Mucosa of descending colon (tissue), 3 donors: ENCODE measurements at places on chromosomes 7 and 10.

GRCh38 chr10:62805231-62806099, 945 bp downstream of the ADO start:
- DNase-seq, result peak; percentile 47

DNA sequence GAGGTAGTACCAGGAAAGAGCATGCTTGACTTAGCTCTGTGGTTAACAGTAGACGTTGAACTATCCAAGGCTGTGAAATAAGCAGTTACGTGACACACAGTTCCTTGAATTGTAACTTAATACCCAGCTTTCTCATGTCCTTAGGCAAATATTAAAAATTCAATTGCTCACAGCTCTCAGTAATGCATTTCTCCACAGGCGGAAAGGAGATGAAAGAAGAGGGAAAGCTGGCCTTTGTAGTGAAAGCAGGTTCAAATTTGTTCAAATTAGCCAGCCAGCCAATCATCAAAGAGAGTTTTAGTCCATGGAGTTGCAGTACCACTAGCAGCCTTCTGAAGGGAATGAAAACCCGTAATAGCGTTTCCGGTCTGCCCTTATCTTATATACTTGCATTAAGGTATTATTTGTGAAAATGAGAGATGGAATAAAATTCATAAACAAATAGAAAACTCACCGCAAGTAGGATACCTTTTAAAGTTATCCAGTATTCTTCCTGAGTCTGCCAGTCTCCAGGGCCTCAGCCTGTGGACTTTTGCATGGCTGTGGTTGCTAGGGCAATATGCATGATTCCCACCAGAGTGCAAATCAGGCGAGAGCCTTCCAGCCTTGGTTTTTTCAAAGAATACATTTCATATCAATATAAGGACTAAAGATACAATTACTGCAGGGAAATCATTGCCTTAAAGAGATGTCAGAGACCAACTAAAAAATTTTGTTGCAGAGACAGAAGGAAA, 795.5 kb downstream of the TNS3 start:
- DNase-seq, result no peak

GRCh38 chr10:30877111-30877510, 154.6 kb downstream of the ZNF438 start:
- DNase-seq, result no peak

DNA sequence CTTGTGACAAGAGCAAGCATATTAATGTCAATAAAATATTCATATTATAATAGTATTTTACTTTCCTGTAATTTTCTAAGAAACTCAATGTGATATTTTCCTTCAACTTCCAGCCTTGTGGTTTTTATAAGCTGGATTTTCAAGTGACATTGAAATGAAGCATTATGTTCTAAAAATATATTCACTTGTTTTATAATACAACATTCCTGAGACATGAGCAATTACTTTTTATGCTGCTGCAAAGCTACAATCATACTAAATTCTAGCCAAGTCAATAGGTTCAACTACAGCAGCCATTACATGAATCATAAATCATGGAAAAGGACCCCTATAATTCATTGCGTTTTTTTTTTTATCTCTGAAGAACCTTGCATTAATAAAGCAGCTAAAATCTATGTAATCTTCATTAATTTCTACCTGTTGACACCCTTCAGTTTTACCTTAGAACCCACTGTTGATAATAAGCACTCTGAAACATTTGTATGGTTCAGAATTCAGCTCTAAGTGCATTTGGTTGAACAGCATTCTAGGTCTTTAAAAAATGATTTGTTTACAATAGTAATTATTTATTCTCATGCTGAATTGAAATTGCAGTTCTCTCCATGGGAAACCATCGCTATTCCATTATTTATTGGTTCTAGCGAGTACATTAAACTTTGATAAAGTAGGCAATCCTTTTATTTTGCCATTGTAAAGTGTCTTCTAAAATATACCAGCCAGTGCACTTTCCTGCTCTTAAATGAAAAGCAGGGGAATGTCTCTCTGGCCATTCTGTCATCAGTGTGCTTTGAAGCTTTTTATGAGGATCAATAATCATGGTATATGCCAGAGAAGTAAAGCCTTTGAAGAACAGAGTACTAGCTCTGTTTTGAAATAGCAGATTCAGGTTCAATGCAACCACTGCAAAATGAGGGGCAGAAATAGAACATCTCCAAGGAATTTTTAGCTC, 132.6 kb downstream of the GNAT3 start:
- no peak for DNase-seq

DNA sequence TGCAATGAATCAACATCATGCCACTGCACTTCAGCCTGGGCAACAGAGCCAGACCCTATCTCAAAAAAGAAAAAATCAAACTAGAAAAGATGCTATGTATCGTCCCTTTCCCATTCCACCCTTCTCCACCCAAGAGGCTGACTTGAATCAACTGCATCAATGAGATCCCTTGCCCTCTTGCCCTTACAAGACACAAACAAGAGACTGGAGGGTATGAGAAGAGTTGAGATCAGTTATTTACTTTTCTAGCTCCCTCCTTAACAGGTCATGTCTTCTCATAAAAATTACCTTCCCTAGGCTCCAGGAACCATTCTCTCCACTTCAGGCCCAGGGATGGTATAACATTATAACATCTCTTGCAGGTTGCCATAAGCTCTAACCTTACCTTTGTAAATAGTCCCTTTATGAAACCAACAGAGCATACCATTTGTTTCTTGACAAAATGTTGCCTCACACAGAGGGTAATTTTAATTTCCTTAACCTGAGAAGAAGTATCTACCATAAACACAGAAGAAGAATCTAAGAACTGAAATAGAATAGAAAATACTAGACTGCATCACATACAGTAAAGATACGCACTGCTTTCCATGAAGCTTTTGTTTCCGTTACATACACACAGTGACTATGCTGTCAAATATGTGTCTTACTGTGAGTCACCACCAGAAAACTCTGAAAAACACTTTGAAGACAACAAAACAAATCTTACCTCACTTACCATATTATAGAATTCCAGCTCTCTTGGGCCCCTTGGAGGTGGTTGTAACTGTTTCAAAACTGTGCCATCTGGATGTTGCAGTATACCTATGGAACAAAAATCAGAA, 30.5 kb downstream of the IPMK start:
- DNase-seq, result no peak

- DNase-seq, result no peak
These were observed 49.8 kb downstream of the STK31 start for GRCh38 chr7:23759671-23760391.

GRCh38 chr10:90286941-90287340, 570.9 kb downstream of the HTR7 start:
- no peak for DNase-seq

DNA sequence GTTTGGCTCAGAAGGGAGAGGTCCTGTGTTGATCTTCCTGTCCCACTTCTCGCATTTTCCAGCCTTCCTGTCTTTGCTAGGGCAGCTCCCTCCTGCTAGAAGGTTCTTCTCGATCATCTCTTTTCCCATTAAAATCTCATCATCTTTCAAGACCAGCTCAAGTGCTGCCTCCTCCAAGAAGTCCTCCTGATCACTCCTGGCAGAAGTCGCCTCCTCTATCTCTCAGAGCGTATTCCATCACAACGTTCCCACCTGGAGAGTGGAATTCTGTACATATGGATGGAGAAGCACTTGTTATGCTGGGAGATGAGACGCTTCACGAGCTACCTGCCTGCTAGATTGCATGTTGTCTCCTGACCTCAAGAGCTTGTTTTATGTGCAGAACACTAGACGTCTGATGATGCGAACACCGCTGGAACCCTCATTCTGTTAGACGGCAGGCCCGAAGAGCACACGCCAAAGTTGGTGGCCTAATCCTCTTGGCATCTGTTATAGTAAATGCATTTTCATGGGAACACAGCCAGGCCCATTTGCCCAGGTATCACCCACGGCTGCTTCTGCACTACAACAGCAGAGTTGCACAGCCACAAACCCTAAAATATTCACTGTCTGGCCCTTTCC, 68.0 kb upstream of the INSIG1 start:
- DNase-seq, result no peak

GRCh38 chr7:155848691-155849669, 36.7 kb upstream of the SHH start:
- peak; percentile 54 for DNase-seq

GRCh38 chr7:134289423-134289822, 27.3 kb downstream of the SLC35B4 start:
- no peak for DNase-seq

GRCh38 chr7:50962962-50963374, 180.3 kb upstream of the GRB10 start:
- DNase-seq, result peak; percentile 89

DNA sequence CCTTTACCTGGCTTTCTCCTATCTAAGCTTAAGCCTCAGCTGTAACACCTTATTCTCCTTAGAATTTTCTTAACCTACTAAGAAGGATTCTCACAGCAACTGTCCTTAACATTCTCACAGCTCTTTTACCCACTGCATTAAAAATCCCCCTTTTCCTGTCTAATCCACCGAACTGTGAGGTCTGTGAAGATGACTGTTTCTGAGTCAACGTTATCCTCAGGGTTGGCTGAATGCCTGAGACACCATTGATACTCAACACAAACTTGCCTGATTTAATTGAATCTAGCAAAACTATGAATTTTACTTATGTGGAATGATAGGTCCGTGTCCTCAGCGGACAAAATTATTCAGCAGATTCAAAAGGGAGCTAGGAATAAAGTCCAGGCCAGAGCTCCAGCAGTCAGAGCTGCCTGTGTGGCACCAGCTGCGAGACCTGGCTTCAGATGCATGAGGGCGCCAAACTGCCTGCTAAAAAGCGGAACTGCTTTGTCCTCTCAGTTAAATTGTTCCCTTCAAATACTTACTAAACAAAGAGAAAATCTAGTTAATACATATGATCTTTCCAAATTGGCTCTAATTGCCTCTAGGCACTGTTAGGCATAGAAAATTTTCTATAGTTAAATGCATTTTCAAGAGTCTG, 33.4 kb upstream of the VWDE start:
- no peak for DNase-seq

DNA sequence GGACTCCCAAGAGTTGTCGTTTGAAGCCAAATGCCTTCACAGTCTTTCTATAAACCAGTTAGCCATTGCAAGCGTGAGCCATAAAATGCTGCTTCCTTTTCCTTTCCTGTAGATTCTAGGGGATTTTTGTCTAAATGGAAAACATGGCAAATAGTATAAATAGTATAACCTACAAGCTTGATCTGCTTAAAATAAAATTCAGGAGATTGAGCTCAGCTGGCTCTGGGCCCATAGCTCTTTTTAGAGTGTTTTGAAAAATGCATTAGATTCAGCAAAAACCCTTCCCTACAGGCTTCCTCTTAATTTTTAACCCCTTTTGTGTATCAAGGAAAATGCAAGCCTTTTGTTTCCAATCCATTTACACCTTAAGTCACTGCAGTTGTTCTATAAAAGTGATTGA, 190.1 kb upstream of the GDF10 start:
- DNase-seq, result no peak

DNA sequence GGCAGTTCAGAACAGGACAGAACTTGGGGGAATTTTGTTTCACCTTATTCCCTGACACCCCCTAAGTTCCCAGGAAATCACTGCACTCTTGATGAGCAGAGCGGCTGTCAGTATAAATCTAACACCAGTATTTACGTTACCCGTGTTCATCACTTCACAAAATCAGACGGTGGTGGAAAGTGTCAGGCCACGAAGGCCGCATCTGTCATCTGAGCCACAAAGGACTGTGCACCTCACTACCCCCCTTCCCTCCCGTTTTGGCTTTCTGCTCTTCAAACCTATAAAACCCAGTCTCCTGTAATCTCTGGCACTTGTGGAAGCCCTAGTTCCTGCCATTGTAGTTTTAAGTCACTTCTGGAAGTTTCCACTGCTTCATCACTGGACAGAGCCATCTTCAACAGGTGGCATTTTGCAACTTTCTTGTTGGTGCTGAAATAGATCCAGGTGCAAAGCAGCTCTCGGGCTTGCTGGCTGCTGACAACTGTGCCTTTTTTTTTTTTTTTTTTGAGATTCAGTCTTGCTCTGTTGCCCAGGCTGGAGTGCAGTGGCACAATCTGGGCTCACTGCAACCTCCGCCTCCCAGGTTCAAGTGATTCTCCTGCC, 9.5 kb downstream of the ZFAND2A start:
- no peak for DNase-seq

- DNase-seq, result no peak
These were observed 602.9 kb downstream of the IPMK start for GRCh38 chr10:57664815-57665214.

DNA sequence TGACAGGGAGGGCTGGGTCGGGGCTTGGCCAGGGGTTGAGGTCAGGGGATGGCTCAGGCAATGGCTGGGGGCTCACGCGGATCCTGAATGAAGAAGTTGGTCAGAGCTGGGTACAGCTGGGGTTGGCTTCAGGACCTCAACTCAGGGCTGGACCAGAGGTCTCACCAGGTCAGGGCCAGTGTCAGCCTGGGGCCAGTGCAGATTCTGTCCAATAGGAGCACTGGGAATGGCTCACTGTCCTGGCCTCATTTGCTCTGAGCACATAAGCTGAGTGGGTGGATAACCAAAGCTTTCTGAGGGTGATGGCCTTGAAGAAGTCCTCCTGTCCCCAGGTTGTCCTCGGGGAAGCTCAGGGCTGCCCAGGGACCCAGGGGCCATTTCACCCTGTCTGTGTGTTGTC, 54.9 kb upstream of the PCBD1 start:
- peak; percentile 10 for DNase-seq

- peak; percentile 78 for DNase-seq
These were observed 1.7 kb upstream of the CLIP2 start for GRCh38 chr7:74287303-74288033.

DNA sequence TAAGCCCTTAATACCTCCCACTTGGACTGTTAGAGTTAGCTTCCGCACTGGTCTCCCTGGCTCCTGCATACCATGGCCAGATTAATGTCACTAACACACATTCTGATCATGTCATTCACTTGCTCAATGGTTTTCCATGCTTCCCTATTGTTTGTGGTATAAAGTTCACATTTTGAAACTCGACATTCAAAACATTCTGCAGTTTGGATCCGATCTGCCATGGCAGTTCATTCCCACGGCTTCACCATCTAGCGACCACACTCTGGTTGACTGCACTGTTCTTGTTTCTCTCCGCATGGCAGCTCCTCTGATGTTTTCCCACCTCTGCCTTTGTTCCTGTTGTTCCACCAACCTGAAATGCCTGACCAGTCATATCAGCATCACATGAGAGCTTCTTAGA, 87.4 kb upstream of the WAC start:
- DNase-seq, result no peak

DNA sequence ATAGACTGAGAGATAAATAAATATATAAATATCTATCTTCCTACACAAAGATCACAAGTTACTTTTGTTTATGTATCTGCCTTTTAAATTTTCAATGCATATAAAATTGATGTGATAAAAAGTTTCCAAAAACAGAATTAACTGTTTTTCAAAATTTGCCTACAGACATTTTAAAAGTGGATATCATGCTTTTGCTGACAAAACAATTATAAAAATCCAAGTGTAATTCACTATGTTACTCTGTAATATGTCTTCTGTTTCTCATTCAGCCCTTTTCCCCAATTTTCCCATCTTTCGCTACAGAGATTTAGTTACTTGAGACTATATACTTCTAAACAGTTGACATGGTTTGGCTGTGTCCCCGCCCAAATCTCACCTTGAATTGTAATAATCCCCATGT, 37.7 kb downstream of the SLC25A13 start:
- no peak for DNase-seq

DNA sequence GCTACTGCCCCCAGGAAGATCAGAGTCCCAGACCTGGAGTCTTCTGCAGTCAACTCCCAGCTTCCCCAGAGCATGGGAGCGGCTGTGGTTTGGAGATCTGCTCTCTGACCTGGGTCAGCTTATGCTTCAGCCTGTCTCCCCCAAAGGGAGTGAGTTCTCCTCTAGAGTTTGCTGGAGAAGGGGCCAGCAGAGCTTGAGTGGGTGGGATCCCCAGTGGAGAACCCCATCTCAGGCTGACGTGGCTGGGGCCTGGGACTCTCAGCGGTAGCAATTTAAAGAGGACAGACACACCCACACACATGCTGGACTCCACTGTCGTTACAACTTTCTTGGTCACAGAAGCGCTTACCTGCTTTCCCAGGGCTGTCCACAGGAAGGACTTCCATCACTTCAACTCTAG, 6.3 kb downstream of the UNC5B start:
- DNase-seq, result no peak
